ENCODE measurements at places on chromosomes 5 and 9.

GRCh38 chr9:95502248-95502647 lies 14.5 kb downstream of the PTCH1 start:
- no peak for DNase-seq

GRCh38 chr9:89010056-89010455 lies 18.8 kb downstream of the S1PR3 start:
- no peak for DNase-seq

GRCh38 chr9:73995836-73996235 lies 501.3 kb upstream of the RORB start:
- no peak for DNase-seq

DNA sequence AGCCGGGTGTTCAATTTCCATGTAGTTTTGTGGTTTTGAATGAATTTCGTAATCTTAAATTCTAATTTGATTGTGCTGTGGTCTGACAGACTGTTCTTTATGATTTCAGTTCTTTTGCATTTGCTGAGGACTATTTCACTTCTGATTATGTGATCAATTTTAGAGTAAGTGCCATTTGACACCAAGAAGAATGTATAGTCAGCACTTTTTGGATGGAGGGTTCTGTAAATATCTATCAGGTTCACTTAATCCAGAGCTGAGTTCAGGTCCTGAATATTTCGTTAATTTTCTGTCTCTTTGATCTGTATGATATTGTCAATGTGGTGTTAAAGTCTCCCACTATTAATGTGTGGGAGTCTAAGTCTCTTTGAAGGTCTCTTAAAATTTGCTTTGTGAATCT lies 944.9 kb downstream of the TLE4 start:
- DNase-seq: no peak

GRCh38 chr9:4097515-4097914 lies 202.4 kb downstream of the GLIS3 start:
- no peak for DNase-seq

GRCh38 chr5:159441441-159441840 lies 111.2 kb upstream of the IL12B start:
- DNase-seq: no peak

DNA sequence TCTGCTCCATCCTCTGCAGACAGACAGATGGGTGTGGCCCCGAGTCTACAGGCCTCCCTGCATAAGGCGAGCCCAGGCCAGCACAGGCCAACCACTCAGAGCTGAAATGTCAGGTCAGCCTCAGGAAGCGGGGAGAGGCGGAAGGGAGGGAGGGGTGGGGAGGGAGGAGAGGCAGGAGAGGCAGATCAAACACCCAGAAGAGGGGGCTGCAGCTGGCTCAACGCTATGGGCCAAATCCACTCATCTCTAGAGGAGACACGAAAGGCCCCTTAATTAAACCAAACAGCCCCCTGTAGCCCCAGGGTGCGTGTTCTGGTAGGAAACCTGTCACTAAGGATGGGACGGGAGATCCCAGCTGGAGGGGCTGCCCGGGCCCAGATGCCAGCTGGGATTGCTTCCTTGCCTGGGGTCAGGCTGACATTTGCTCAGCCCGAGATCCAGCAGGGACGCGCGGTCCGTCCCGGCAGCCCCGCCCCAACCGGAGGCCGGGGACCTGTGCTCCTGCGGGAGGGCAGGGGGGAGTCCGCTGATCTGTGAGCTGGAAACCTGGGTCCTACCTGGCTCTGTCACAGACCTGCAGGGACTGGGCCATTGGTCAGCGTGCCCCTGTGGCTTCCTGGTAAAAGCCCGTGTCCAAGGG lies 97.2 kb upstream of the SARDH start:
- no peak for DNase-seq

- DNase-seq: no peak
Observed at GRCh38 chr5:23318960-23319359, 188.4 kb upstream of the PRDM9 start.

GRCh38 chr5:66958980-66959641 lies 237.5 kb downstream of the CD180 start:
- DNase-seq: no peak

DNA sequence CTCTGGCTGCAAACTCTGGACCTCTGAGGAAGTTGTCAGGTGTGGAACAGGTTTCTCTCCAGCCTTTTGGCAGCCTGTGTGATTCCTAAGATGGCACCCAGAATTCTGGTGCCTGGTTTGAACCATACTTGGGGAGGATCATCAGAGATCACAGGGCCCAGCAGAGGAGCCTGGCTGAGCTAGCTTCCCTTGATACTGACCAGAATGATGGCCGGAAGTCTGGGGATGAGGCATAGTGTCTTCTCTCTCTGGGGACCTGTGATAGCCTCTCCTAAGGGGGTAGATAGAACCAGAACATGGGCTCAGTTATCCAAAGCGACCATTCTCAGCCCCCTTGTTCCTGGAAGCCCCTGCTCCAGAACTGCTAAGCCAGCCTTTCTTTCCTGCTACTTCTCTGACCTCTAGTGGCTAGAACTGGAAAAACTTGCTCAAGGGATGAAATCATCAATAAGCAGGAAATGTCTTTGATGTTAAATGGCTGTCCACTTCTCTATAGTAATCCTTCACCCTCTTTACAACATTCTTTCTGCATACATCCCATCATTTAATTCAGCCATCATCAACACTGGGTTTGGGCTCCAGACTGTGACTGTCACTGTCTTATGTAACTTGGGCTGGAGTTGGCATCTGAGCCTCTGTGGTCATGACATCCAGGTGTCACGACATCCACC lies 55.1 kb downstream of the C9orf152 start:
- DNase-seq: peak; percentile 60

DNA sequence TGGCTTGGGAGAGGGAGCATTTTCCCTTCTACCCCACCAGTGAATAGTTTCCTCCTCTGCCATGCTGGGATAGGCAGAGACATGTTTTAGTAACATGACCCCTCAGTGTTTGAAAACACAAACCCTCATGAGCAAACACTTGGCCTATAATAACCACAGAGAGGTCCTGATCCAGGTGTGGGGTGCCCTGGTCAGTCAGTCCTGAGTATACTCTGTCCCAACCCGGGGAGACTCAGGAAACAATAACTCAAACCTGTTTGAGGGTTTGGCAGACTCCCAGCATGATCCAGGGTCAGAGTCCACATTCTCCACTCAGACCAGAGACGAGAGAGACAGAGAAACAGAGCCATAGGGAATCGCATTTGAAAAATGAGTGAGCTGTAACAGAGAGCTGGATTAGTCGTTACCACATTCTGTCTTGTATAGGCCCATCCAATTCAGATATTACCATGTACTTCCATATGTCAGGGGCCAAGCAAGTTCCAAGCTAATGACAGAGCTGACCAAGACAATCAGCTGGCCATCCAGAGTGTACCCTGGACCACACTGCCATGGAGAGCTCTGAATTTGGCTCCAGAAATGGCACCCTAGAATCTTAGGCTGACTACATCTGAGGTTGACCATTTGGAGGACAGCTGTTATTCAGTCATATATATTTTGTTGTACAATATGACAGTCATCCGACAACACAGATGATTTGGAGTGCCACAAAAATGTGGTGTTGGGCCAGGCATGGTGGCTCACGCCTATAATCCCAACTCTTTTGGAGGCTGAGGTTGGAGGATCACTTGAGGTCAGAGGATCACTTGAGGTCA lies 4.2 kb upstream of the CA9 start:
- DNase-seq: no peak

- DNase-seq: no peak
Observed at GRCh38 chr5:169717288-169717687, 80.2 kb downstream of the DOCK2 start.

- no peak for DNase-seq
Observed at GRCh38 chr5:133876266-133876665, 92.2 kb downstream of the C5orf15 start.

- DNase-seq: no peak
Observed at GRCh38 chr9:318646-319045, 104.0 kb downstream of the DOCK8 start.

GRCh38 chr5:110371725-110372041 lies 354.8 kb downstream of the TMEM232 start:
- DNase-seq: no peak

DNA sequence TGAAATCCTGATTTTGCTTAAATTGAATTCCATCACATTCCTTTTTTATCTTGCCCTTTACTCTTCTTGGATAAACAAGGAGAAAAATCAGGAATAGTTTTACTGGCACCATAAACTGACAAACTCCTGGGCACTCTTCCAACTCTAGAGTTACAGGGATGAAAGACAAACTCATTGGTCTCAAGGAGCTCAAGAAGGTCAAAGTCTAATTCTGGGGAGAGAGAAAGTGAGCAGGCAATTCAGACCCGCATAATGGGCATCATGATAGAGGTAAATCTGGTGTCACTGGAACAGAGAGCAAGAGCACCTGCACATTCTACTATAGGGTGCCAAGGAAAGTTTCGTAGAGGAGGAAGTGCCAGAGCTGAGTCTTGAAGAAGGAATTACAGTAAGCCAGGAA lies 64.8 kb downstream of the GRIN3A start:
- no peak for DNase-seq

DNA sequence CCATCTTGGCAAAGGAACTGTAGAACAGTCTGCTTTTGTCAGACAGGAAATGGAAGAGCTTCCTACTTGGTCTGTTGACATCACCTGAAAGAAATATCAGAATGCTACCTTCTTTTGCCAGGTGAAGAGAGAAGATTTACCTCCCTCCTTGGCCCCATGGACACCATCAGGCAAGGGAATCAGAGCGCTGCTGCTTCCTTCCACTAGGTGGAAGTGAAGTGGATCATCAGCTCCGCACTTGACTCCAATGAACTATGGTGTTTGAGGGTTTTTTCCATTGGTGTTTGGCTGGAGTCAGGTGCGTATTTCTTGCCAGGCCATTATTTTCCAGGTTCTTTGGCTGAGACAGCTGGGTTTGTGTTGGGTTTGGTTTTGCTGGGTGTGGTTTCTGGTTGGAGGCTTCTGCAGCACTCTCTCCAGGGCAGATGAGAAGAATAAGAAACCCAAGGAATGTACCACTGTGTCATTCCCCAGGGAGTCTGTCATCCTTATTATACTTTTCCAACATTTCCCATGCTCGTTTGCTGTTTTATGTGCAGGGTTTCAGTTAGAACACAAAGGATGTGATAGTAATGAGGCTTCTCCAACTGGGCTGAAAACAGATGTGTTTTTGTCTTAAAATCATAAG lies 12.4 kb downstream of the SPATA31E1 start:
- no peak for DNase-seq

DNA sequence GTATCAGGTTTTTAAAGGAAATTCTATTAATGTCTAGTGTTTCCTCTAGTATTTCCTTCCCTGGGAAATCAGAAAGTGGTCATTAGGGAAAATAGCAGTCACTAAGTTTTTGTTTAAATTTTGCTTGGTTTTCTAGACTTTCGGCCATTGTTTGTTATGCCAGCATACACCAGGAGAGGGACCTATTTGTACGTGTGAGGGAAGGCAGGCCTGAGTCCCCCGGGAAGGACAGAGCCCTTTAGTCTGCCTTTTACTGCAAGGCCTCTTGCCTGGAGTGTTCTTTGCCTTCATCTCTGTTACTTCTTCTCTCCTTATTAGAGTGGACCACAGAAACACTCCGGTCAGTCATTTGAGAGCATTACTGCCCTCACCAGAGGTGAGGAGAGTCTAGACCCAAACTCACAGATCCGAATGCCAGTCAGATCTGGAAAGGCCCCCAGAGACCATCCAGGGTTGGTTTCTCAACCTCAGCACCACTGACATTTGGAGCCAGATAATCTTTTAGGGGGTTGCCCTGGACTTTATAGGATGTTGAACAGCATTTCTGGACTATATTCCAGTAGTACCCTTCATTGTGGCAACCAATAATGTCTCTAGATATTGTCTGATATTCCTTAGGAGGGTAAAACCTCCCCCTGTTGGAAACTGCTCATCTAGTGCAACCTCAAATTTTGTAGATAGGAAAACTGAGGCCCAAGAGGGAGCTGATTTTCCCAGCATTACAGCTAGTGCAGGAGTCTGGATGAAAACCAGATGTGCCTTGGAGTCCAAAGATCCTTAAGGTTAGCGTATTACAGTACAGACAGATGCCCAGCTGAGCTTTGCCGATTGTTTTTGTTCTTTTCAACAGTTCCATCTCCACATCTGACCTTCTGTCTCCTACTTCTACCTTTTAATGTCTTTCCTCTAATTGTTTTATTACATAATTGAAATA lies 93.0 kb upstream of the NIPAL4 start:
- no peak for DNase-seq

- no peak for DNase-seq
Observed at GRCh38 chr9:94767331-94768072, 41.0 kb downstream of the AOPEP start.

DNA sequence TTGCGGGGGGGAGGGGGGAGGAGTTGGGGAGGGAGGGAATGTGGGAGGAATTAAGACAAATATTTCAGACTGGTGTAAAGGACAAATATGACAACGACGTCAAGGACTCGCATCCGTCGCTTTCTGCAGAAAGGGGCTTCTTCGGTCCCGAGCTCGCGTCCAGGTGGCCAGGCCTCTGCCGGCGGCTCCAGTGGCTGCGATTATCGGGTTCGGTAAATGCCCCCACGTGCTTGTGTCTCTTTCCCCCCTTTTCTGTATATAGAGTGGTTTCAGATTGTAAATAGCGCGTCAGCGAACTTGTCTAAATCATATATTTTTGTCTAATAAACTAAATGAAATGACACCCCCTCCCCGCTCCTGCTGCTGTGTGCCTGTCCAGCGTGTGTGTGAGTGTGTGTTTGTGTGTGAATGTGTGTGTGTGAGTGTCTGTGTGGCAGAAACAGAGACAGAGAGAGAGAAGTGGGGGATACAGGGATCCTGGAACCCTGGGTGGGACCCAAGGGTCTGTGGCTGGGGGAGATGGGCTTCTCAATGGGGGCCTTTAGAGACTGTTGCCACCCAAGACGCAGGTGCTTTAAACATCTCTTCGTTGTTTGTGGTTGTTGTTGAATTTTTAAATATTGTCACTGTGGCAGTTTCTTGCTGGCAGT lies 5.6 kb downstream of the IRX1 start:
- DNase-seq: no peak

- DNase-seq: no peak
Observed at GRCh38 chr5:133985540-133986180, 17.2 kb upstream of the C5orf15 start.

DNA sequence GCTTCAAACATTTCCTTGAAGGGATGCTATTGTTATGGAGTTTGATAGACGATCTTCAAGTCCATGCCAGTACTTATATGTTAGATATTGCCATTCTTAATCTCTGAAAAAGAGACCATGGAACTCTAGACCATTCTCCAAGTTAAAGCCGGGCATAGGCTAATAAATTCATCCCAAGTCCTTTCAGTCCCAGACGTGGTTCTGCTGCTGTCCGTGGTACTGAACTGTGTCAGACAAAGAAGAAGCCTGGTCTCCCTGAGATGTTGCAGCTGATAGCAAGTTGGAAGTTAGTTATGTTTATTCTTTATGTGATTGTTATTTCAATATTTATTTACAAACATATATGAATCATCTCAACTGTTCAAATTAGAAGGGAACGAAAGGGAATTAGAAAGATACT lies 158.7 kb downstream of the NMUR2 start:
- DNase-seq: peak; percentile 28

- no peak for DNase-seq
Observed at GRCh38 chr9:21711504-21711903, 90.9 kb upstream of the MTAP start.

All from activated CD8-positive, alpha-beta T cell treated with anti-CD3 and anti-CD28 coated beads, Interleukin-2, amount 10 ng/mL, durations not matched to agents 7 days and 5 days (primary cell).